ENCODE measurements at places on chromosomes 12 and 14.

- no peak for DNase-seq
Measured at GRCh38 chr12:115374480-115375185, 690.7 kb upstream of the TBX3 start.

GRCh38 chr12:124543052-124543589, 24.3 kb downstream of the NCOR2 start:
- no peak for DNase-seq

GRCh38 chr12:7929083-7929792, 6.7 kb downstream of the SLC2A3 start:
- DNase-seq = no peak

DNA sequence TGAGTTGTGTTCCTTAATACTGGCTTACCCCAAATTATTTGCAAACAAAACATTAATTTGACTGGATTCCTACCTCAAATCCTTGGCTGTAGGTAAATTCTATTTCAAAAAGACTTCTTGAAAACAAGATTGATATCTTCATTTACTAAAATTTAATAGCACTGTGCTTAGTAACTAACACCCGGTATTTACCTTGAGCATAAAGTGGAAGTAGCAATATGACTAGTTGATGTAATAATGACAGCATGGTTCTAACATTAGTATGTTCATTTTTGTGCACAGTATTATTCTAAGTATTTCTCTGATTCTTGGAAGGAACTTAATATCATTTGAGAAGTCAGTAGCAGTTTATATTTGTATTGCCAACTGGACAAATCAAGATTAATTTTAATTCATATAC, 96.8 kb downstream of the PPHLN1 start:
- DNase-seq = no peak

DNA sequence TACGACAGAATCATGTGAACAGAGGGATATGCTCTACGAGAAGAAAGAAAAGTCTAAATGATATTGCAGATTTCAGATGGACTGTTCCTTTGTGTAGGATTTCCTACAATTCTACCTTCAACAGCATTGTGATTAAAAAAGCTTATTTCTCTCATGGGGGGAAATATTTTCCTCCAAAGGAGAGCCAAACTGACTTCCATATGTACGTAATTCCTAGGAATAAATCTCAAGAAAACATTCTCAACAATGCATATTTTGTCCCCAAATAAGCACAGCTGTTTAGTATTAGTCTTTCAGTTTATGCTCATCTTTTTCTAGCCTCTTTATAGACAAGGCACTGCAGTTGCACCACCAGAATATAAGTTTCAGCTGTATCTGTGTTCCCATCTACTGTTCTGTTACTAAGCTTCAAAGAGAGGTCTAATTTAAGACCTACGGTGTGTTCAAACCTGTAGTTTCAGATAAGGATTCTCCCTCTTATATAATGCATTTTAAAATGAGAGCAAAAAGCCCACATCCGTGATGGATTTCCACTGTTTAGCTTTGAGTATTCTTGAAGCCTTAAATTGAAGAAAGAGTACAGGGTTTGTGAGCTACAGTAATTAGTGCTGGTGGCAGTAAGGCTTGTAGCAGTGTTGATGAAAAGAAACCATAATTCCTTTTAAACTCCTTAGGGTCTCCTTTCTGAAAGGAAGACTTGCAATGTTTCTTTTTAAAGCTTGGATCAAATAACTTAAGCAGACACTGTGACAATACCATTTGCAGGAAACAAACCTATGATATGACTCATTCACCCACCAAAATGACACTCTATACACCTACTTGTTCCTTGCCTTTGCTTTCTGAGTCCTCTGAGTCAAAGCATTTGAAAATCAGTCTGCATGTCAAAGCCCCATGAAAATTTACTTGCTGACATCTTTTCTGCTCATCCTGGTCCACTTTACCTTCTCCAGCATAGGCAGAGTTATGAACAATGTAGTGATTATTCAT, 754.1 kb downstream of the NOVA1 start:
- no peak for DNase-seq

Measured in activated T-cell treated with anti-CD3 and anti-CD28 coated beads, Interleukin-2, amount 50 U/mL, for 1 hour (primary cell).